ENCODE measurements at places on chromosomes 3 and 15.

- DNase-seq: no peak
Observed at GRCh38 chr3:152234657-152235375, 33.9 kb upstream of the MBNL1 start.

DNA sequence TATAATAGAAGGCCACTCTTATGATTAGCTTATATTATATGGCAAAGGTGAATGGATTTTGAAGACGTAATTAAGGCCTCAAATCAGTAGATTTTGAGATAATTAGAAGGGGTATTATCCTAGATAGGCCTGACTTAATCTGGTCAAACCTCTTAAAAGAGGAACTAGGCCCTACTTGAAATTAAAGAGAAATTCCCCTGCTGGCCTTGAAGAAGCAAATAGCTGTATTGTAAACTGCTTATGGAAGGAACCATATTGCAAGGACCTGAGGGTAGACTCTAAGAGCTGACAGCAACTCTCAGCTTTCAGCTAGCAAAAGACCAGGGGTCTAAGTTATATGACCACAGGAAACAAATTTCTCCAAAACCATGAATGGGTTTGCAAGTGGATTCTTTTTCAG, 219.0 kb upstream of the ONECUT1 start:
- no peak for DNase-seq

- DNase-seq: no peak
Observed at GRCh38 chr15:25734680-25735355, 128.3 kb downstream of the ATP10A start.

- no peak for DNase-seq
Observed at GRCh38 chr3:137765310-137766033, 1.4 kb downstream of the SOX14 start.

DNA sequence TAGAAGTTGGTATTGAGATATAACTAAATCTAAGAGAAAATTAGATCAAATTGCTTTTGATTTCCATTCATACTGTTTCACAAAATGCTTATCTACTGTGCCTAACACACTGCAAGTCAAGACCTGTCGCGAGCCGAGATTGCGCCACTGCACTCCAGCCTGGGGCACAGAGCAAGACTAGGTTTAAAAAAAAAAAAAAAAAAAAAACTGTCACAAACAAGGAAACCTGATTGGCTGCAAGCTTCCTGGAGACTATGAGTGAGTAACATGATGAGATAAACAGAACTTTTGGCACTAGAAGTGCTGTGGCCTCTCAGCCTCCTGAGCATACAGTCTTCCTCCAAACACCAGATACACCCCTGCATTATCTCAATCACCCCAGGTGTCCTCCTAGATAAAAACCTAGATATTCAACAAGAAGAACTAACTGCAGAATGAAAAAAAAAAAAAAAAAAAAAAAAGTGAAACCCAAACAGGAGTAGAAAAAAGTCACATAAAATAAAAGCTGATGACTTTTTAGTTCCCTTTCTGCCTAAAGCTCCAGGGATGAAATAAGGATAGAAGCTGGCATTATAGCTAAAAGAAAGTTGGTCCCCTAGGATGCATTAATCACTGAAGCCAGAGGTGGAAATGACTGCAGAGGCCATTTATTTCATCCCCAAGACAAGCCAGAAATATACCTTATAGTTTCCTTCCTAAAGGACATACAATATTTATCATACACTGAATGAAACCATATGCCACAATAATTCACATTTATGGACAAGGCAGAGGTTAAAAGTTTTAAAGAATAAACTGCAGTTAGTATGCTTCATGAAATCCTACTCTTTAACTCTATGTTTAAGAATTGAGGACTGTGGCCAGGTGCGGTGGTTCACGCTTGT, 82.4 kb downstream of the P3H2 start:
- DNase-seq: no peak

- DNase-seq: no peak
Observed at GRCh38 chr3:64214381-64215018, 10.8 kb downstream of the PRICKLE2 start.

DNA sequence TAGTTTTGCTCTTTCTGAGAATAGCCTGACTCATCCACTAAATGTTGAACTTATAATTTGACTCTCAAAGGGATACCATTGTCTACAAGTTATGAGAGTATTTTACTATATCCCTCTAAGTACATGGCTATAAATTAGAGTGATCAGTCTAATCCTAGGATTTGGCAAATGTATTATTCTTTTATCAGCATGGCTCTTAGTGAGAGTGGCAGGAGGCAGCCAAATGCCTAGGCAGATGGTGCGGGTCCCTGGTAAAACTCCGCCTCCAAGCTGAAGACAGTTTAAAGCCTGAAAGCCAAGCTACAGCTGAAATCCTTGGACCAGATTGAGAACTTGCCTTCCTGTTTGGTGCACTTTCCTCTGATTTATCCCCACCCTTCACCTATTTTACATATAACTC, 631.8 kb downstream of the SQOR start:
- DNase-seq: no peak

- no peak for DNase-seq
Observed at GRCh38 chr3:153166206-153166605, 4.2 kb downstream of the RAP2B start.

- DNase-seq: no peak
Observed at GRCh38 chr15:89785064-89785773, 9.1 kb downstream of the MESP2 start.

DNA sequence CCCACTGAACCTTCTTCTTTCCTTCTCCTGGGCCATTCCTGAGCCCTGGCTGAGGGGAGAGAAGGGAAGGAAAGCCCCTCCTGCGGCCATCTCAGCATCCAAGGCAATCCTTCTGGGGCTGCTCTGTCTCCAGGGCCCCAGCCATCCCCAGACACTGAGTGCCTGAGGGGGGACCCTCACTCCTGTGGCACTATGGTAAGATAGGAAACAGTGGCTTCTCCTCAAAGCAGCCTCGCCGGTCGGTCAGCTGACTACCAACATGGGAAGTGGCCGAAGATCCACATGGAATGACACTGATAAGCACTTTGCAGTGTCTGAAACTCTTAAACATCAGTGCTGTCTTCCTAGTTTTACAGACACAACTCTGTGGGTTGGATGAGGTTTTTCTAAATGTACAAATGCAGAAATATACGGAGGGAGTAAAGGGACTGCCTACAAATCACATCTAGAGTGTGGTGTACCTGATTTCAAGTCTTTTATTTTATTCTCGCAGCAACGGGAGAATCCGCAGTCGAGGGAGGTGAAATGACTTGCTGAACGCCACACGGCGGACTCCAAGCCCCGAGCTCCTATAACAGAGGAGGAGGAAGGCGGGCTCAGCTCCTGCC, 973 bp upstream of the ITPKA start:
- no peak for DNase-seq

- DNase-seq: peak; percentile 47
Observed at GRCh38 chr3:71303627-71304200, 279.8 kb downstream of the FOXP1 start.

DNA sequence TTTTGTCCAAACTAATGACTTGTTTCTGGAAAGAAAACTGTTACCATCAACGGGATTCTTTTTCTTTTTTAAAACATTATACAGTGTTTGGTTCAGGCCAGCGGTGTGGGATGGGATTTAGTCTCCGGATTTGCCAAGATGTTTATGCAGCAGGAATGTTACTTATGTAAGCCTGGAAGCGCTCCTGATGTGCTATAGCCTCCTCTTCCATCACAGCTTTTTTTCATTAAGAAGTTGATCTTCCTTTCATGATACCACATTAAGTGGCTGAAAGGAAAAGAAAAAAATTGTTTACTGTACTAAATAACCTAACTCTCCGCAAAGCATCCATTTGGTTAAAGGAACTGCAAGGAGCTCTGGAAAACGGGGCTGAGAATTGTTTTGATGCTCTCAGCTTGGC, 120.5 kb upstream of the ALDH1A3 start:
- DNase-seq: no peak

- DNase-seq: no peak
Observed at GRCh38 chr3:41216993-41217392, 17.7 kb downstream of the CTNNB1 start.

DNA sequence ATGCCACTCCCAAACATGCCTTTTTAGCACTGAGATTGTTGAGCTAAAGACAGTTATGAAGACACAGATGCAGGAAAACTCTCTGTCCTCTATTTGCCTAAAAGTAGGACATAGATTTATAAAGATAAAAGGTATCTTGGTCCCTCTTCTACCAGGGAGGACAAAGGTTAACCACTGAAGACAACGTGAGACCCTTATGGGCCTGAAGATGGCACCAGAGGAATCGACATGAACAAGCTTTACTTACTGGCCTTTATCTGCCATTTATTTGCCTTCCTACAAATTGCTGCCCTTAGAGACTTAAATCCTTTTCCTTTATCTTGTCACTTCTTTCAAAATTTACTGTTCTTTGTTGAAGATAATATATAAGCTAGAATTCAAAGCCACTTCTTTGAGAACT, 109.7 kb upstream of the FAM3D start:
- DNase-seq: no peak

DNA sequence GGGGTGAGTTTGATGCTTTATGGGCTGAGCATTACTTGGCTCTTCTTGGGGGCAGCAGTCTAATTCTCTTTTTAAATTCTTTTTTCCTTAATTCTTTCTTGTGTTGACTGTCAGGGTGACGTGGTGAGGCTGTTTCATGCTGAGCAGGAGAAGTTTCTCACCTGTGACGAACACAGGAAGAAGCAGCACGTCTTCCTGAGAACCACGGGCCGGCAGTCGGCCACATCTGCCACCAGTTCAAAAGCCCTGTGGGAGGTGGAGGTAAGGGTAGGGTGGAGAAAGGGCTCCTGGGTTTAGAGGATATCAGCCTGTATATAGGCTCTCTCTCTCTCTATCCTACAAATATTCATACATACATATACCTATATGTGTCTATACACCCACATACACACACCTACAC, 152.3 kb downstream of the ITPR1 start:
- DNase-seq: peak; percentile 11

DNA sequence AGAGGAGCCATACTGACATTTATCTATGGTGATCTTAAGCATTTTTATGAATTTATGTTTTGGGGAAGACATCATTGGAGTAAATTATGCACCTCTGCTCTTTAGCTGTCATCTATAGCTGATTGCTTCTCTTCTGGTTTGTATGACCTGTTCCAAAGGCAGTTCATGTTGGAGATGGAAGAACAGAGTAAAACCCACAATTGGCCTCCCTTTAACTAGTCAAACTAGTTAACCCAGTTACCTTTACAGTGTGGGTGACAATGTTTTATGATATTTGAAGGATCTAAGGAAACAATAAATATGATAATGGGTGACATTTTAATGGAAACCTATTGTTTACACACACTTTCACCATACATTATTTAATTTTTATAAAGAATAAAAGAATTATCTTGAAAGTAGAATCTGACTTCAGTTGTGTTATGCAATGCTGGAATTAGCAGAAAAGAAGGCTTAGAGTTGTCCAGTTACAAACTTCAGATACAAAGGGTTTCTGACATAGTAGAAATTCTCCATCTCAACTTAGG, 263.5 kb downstream of the NFKBIZ start:
- no peak for DNase-seq

GRCh38 chr15:69979783-69980182, 117.9 kb downstream of the TLE3 start:
- DNase-seq: no peak
